Activated T-cell treated with anti-CD3 and anti-CD28 coated beads, Interleukin-2, amount 50 U/mL, for 72 hours (primary cell): ENCODE measurements at places on chromosomes 5 and 9. TPM values are rescaled to one million over a fixed set of nuclear protein-coding genes. Genes with fewer than 3 reads are reported as not detected.

SMIM23 gene
- total RNA-seq: not detected

FAM200C gene
- total RNA-seq: 0.46 TPM

MARCOL gene
- total RNA-seq: not detected

RASEF gene
- total RNA-seq: not detected

LHX6 gene
- total RNA-seq: not detected

CXCL14 gene
- total RNA-seq: not detected

SPATA24 gene
- total RNA-seq: 3.5 TPM

FOXD4L3 gene
- total RNA-seq: not detected
